ENCODE measurements at places on chromosomes 5 and 9.

DNA sequence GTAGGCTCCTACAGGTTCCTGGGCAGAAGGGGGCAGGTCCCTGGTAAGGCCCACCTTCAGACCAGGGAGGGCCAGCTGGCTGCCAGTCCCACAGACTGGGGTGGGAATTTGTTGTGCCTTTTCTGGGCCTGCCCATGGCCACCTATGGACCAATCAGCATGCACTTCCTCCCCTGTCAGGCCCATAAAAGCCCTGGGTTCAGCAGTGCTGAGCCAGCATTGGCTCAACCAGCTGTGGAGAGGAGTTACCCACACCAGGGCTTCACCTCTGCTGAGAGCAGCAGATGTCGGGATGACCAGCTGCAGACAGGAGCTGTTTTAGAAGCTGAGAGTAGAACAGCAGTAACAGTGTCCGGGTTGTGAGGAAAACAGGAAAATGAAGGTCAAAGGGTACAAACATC lies 373.4 kb upstream of the ACO1 start:
- no peak for DNase-seq

DNA sequence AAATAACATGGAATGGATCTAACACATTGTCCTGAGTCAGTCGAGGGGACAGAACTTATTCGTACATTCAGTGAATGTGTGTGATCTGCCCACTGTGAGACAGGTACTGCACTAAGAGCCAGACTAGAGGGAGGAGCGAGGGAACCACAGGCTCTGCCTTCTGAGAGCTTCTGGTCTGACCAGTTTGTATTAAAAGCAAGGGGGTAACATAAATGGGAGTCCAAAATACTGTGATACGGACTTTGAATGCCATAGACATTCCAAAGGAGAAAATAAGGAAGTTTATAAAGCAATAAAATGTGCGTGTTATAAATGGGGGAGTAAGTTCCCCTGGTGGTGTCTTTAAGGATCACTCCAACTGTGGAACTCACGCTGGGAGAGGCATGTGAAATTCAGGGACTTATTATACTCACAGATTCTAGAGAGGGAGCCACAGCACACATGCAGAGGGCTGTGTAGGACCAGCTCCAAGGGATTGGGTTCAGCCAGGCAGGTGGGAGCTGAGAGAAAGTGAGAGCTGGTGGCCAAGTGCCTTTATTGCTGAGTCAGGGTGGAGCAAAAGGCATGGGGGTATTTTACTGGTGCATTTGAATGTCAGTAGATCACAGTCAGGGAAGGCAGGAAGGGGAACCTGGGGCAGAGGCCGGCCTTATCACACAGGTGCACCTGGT lies 186.5 kb upstream of the WWC1 start:
- DNase-seq, result no peak

DNA sequence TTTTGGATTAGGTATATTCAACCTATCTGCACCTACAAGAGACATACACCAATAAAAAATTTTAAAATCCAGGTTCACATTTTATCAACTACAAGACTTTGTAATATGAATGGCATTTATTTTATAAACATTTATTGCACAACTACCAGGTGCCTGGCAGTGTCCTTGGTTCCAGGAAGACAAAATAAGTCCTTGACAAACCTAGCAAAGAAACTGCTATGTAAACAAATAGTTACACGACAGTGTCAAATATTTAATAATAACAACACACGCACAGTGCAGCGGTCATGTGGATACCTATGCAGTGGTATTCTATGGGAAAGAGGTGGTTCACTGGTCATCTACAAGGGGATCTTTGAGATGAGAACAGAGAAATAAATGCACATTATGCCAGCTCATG lies 120.7 kb downstream of the MYO10 start:
- DNase-seq, result no peak

- DNase-seq, result no peak
These were observed 379.6 kb downstream of the MLLT3 start for GRCh38 chr9:20242510-20243189.

DNA sequence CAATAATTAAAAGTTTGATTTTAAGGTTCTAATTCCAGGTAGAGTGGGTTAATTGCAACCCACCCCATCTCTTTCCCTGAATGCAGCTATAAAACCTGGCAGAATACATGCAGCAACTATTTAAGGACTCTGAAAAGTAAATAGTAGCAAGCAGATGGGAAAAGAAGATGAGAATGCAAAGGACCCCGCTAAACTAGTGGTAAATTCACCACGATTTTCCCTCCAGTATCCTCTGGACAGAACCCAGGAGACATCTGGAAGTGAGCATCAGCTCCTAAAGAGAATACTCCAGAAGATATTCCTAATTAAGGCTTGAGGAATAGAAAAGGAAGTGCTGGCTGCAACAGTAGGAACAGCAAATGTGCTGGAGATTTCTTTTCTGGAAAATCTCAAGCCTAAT lies 170.9 kb downstream of the FRMD3 start:
- no peak for DNase-seq

- DNase-seq, result no peak
These were observed 8.2 kb downstream of the AP3B1 start for GRCh38 chr5:78286290-78286689.

- DNase-seq, result no peak
These were observed 202.3 kb downstream of the AOPEP start for GRCh38 chr9:94928691-94929368.

DNA sequence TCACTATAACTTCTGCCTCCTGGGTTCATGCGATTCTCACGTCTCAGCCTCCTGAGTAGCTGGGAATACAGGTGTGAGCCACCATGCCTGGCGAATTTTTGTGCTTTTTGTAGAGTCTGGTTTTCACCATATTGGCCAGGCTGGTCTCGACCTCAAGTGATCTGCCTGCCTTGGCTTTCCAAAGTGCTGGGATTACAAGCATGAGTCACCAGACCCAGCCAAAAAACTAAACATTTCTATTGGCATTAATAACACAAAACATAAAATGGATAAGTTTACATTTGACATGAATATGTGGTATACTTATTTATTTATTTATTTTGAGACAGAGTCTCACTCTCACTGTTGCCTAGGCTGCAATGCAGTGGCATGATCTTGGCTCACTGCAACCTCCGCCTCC lies 13.6 kb upstream of the REEP5 start:
- DNase-seq, result no peak

Data from AML-193 (cell line).